ENCODE measurements at places on chromosomes 6 and 20.
A peak's percentile ranks its signal among the peaks of the same experiment; 100 is the strongest.

DNA sequence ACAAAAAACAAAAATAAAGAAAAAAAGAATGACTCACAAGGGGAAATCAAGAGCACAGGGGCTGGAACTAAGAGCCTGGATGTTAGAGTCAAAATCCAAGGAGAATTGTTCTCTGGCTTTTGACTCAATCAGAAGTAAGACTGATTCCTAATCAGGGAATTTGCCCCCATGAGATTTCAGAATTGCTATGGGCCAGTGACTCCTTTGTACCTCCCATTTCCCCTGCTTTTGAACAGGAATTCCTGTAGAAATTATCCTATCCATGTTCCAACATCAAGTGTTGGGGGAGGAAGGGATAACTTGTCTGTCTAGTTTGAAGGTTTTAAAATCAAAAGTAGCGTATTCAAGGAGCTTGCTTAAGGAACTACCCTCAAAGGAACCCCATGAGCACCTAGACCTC is 396.7 kb downstream of the CDC5L start:
- no peaks in the 10 kb centered on the region for H3K27me3 ChIP-seq
- DNase-seq, result no peak
- H3K27ac ChIP-seq, result no peak overlapping the region
- H3K4me1 ChIP-seq, result no peaks in the 10 kb centered on the region
- H3K4me3 ChIP-seq, result no peak overlapping the region

DNA sequence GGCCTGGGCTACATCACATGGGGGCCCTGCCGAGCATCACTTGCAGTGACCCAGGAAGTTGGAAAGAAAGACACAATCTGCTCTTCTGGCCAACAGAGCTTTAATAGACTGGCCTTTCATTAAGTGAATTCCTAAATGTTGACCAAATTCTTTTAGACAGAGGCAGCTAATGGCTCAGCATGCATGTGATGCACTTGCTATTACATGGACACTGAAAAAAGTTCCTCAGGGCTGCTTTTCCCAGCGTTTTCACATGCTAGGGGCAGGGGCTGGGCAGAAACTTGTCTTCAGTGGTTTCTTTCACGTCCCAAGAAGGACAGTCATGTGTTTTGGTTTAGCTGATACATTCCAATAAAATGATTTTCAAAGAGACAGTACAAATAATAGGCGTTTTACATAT is 651.0 kb upstream of the SLC35B3 start:
- H3K4me1 ChIP-seq, result no peaks in the 10 kb centered on the region
- H3K4me3 ChIP-seq, result no peak overlapping the region
- no peak overlapping the region for H3K27ac ChIP-seq
- H3K36me3 ChIP-seq, result no peaks in the 10 kb centered on the region

GRCh38 chr6:17352302-17352701 is 41.1 kb upstream of the CAP2 start:
- H3K27me3 ChIP-seq, result no peaks in the 10 kb centered on the region
- H3K4me1 ChIP-seq, result no peaks in the 10 kb centered on the region
- no peak overlapping the region for H3K4me3 ChIP-seq
- DNase-seq, result no peak

- no peaks in the 10 kb centered on the region for H3K36me3 ChIP-seq
- DNase-seq, result no peak
- peaks cover 13% of the 10 kb centered on the region for H3K4me1 ChIP-seq
- H3K27me3 ChIP-seq, result no peaks in the 10 kb centered on the region
- H3K27ac ChIP-seq, result no peak overlapping the region
These were observed 516 bp downstream of the LRRC1 start for GRCh38 chr6:53795340-53795701.

DNA sequence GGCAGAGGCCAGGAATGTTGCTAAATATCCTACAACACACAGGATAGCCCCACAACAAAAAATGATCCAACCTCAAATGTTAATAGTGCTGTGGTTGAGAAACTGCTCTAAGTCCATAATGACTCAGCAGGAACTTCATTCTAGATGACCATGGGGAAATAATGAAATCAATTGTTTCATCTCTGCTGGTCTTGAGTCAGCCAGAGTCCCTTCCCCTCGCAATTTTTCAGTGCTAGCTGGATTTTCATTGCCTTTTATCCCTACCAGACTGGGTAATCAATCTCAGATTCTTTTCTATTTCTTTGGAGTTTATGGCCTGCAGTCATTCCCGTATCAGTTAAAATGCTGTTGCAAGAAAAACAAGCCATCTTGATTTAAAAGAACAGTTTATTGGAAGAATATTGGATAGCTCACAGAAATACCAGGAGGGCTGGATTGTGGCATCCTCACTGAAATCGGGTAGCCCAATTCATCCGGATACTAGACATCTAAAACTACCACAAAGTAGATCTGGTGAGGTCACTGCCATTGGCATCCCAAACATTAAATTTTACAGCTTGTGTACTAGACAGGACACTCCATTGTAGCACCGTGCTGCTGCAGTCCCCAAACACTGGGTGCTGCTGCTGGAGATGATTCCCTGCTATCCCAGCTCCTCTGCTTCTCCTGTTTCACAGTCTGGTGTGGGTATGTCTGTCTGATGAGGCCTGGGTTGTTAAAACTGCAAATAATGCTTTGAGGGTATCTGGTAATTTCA is 30.3 kb upstream of the POPDC3 start:
- no peak for DNase-seq
- H3K4me3 ChIP-seq, result no peak overlapping the region
- H3K27ac ChIP-seq, result no peak overlapping the region
- H3K4me1 ChIP-seq, result no peaks in the 10 kb centered on the region
- H3K36me3 ChIP-seq, result no peaks in the 10 kb centered on the region

GRCh38 chr6:31651602-31652191 is 764 bp downstream of the BAG6 start:
- peak overlapping the region; percentile 98 for H3K27ac ChIP-seq
- H3K4me1 ChIP-seq, result peaks cover 19% of the 10 kb centered on the region
- DNase-seq, result no peak
- peaks cover 28% of the 10 kb centered on the region for H3K36me3 ChIP-seq
- no peaks in the 10 kb centered on the region for H3K27me3 ChIP-seq

GRCh38 chr20:60407011-60407771 is 449.0 kb downstream of the CDH26 start:
- no peaks in the 10 kb centered on the region for H3K27me3 ChIP-seq
- no peak overlapping the region for H3K27ac ChIP-seq
- no peak for DNase-seq
- H3K4me1 ChIP-seq, result no peaks in the 10 kb centered on the region
- H3K36me3 ChIP-seq, result no peaks in the 10 kb centered on the region

DNA sequence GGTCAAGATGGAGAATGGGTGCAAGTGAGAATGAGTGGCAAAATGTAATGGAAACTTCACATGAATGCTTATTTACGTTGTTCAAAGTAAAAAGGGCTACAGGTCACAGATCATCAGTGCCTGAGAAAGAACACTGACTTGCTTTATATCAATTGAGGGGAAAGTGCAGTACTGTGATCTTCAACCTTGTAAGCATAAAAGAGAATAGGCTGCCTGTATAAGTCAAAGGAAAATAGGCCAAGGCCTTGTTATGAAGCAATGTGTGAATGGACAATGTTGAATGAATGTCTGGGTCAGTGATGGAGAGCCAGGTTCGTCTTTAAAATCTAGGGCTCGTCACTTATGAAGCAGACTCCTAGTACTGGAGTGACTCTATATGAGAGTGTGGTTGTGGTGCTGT is 158.6 kb upstream of the NT5E start:
- H3K27ac ChIP-seq, result no peak overlapping the region
- no peaks in the 10 kb centered on the region for H3K4me1 ChIP-seq
- H3K4me3 ChIP-seq, result no peak overlapping the region
- no peaks in the 10 kb centered on the region for H3K27me3 ChIP-seq
- no peak for DNase-seq

GRCh38 chr6:90237350-90237990 is 59.2 kb downstream of the BACH2 start:
- no peak for DNase-seq
- H3K4me3 ChIP-seq, result no peak overlapping the region
- no peaks in the 10 kb centered on the region for H3K36me3 ChIP-seq
- no peaks in the 10 kb centered on the region for H3K27me3 ChIP-seq
- H3K4me1 ChIP-seq, result peaks cover 40% of the 10 kb centered on the region

- H3K27me3 ChIP-seq, result no peaks in the 10 kb centered on the region
- no peak overlapping the region for H3K27ac ChIP-seq
- no peaks in the 10 kb centered on the region for H3K4me1 ChIP-seq
- no peak for DNase-seq
- no peak overlapping the region for H3K4me3 ChIP-seq
- H3K36me3 ChIP-seq, result no peaks in the 10 kb centered on the region
These were observed 155.5 kb upstream of the RPS6KA2 start for GRCh38 chr6:166782520-166782919.

- H3K27me3 ChIP-seq, result no peaks in the 10 kb centered on the region
- H3K4me3 ChIP-seq, result no peak overlapping the region
- no peak overlapping the region for H3K27ac ChIP-seq
- H3K4me1 ChIP-seq, result no peaks in the 10 kb centered on the region
- peaks cover 35% of the 10 kb centered on the region for H3K36me3 ChIP-seq
These were observed 13.1 kb downstream of the NUP43 start for GRCh38 chr6:149733089-149733720.

Data from effector memory CD4-positive, alpha-beta T cell (primary cell).